ENCODE measurements at places on chromosomes 1 and 21. TPM values are rescaled to one million over a fixed set of nuclear protein-coding genes. Genes with fewer than 3 reads are reported as not detected.

Gene JAM2
- 1.4 TPM for total RNA-seq

Gene SERPINC1
- total RNA-seq, result not detected

Gene MRAP
- not detected for total RNA-seq

Gene TMEM82
- total RNA-seq, result not detected

Gene CDC42BPA
- total RNA-seq, result 0.87 TPM

Gene ETV3L
- total RNA-seq, result not detected

Gene PTPRF
- total RNA-seq, result 21.9 TPM

Gene REN
- total RNA-seq, result not detected

Gene TSPEAR
- not detected for total RNA-seq

Gene NR1I3
- not detected for total RNA-seq

Gene GNG12
- total RNA-seq, result not detected

Gene DCST1
- total RNA-seq, result 0.34 TPM

Gene PGBD5
- total RNA-seq, result not detected

Gene SLFNL1
- total RNA-seq, result 0.11 TPM

Gene GRHL3
- not detected for total RNA-seq

Gene RGL1
- 3.2 TPM for total RNA-seq

Gene FNBP1L
- 0.36 TPM for total RNA-seq

Gene TSPAN2
- 1.0 TPM for total RNA-seq

Gene HES2
- 0.35 TPM for total RNA-seq

Gene IGSF3
- 1.4 TPM for total RNA-seq

Gene SLC35F3
- total RNA-seq, result not detected

Gene CASQ1
- total RNA-seq, result not detected

Gene SPRR2B
- total RNA-seq, result not detected

Gene ELF3
- 0.18 TPM for total RNA-seq

Gene HTR6
- 0.11 TPM for total RNA-seq

Gene OR2AK2
- total RNA-seq, result not detected

Gene LCE1E
- total RNA-seq, result not detected

Gene S100A16
- total RNA-seq, result not detected

Gene ELAPOR1
- 15.0 TPM for total RNA-seq

Gene IL24
- 19.0 TPM for total RNA-seq

Gene RNF186
- total RNA-seq, result not detected

Gene RIPK4
- 0.52 TPM for total RNA-seq

Gene CSF3R
- total RNA-seq, result 0.61 TPM

Gene C2CD4D
- total RNA-seq, result 2.3 TPM

Gene ABCA4
- not detected for total RNA-seq

Gene HSD3B2
- total RNA-seq, result not detected

Gene CLEC20A
- total RNA-seq, result not detected

Gene UTS2
- 0.14 TPM for total RNA-seq

Gene NCDN
- total RNA-seq, result 25.1 TPM

Gene CELF3
- total RNA-seq, result not detected
